ENCODE measurements at places on chromosomes 1 and 21.

DNA sequence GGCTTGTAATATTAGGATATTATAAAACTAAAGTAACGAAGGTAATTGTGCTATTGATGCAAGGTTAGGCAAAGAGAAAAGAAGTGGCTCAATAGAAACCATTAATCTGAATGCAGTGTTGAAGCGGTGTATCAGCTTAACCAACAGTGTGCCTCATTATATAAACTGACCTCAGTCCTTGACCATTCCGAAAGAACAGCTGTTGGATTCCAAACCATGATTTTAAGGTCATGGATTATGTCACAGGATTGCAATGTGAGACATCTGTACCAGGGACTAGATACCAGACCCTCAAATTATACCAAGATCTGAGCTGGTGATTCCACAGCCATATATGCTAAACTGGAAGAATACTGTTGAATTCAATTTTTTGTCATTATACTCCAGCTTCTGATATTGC is 134.2 kb upstream of the HP1BP3 start:
- DNase-seq = no peak

DNA sequence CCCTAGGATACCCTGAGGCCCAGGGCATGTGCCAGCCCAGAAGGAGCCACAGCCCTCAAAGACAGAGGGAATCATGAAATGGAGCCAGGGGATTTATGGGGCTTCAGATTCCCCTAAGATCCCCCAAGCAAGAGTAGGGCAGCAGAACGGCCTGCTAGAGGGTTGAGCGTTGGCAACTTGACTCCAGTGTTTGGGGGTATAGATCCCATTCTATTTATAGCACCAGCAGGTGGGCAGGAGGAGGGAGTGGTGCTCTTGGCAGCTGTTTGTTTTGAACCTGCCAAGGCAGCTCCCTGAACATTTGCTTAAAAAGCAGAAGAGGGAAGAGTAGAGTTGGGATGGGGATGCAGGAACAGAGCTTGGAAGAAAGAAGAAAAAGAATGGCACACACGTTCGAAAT is 33.7 kb downstream of the GLUL start:
- no peak for DNase-seq

GRCh38 chr1:221925947-221926346 is 184.1 kb upstream of the DUSP10 start:
- no peak for DNase-seq

DNA sequence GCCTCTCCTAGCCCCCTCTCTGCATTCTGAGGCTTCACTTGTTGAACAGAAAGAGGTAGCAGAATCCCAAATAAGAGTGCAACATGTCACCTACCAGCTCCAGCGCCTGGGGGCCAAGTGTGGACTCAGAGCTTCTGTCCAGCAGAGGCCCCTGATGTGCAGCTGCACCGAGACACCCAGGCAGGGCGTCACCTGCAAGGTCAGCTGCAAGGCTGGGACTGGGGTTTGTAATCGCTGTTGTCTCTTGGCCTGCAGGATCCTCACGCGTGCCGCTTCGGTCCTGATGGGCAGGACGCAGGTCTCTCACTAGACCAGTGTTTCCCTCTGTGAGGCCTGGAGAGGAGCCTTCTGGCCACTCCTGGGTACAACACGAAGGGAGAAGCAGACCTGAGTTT is 4.3 kb upstream of the SLX9 start:
- DNase-seq = no peak

Data from A549 (cell line).